ENCODE measurements at places on chromosomes 2 and 18.
A peak's percentile ranks its signal among the peaks of the same experiment; 100 is the strongest.

GRCh38 chr18:62179213-62179612, 7.6 kb downstream of the PIGN start:
- DNase-seq, result no peak

DNA sequence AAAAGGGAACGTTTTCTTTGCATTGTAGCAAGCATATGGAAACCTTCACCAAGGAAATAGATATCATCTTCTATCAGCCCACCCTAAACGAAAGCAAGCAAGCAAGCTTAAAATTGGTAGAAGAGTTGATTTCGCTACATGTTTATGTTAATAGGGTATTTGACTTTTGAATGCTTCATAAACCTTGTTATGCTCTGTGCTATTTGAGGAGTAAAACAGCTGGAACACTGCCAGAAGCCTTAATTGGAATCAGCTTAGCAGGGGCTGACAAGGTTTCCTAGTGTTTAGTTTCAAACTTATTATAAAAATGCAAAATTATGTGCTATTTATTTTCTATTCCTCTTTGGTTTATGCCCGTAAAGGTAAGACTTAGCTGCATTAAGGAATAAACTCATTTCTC, 70.6 kb upstream of the LINC00305 start:
- DNase-seq, result no peak

DNA sequence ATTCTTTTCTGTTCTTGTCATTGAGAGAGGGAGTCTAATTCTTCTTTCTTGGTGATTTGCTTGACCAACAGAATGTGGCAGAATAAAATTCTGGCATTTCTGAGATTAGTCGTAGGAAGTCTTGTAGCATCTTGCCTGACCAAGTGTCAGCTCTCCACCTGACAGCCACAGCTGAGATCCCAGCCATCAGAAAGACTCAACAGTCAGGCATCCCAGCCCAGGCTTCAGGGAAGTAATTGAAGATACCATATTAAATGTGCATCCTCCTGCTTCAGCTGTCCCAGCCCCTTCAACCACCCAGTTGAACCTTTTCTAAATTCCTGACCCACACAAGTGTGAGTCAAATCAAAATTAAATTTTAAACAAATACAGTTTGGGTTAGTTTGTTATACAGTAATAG, 208.3 kb downstream of the PIK3C3 start:
- no peak for DNase-seq

DNA sequence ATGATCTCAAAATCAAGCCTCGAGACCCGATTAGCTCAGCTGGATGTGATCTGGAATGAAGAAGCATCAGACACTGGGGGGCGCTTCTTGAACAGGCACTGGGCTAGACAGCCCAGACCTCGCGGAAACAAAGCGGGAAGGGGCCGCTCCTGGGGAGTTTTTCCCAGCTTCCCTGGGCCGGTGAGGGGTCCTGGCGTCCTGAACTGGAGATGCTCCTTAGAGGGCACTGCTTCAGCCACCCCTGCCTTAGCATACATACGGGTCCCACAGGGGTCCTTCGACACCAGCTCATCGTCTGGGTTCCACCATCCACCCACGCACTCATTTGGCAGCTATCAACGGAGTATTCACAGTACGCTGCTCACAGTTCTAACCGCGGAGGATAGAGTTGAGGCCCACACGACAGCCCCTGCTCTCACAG, 146.7 kb downstream of the TSN start:
- DNase-seq, result no peak

DNA sequence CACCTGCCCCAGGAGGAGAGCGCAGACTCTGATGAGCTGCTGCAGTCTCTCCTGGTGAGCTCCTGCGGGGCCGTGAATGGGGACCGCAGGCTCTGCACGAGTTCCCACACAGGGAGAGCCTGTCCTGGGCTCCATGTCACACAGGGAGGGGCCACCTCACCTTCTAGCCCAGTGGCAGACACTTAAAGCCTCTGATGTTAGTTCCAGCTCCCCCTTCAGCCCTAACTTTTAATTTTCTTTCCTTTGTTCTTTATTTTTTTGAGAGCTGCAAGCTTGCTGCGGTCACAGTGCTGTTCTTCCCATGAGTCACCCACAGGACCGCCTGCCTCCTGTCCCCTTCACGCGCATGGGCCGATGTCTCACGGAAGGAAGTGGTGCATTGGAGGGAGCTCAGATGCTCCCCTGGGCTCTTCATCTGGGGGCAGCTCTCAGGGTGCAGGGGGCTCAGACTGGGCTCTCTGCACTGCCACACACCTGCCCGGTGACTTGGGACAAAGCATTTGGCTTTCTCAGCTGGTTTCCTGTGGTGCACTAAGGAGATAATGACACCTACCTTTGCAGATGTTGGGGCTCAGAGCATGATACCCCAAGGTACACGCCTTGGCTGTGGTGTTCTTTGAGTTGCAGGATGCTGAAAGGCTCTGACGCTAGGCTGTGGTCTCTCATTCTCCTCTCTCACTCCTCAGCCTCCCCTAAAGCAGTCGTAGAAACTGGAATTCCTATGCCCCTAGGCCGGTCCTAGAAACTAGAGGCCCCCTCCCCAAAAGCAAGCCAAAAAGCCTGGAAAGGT, 37.2 kb upstream of the PXDN start:
- DNase-seq, result no peak

- DNase-seq, result no peak
Measured at GRCh38 chr2:24214880-24215279, 40.0 kb downstream of the FAM228A start.

GRCh38 chr2:41869542-41870264, 178.1 kb upstream of the PKDCC start:
- peak; percentile 43 for DNase-seq

GRCh38 chr2:104866122-104866864, 12.4 kb downstream of the POU3F3 start:
- DNase-seq, result no peak

- DNase-seq, result peak; percentile 72
Measured at GRCh38 chr2:223727562-223727961, 109.8 kb downstream of the AP1S3 start.

DNA sequence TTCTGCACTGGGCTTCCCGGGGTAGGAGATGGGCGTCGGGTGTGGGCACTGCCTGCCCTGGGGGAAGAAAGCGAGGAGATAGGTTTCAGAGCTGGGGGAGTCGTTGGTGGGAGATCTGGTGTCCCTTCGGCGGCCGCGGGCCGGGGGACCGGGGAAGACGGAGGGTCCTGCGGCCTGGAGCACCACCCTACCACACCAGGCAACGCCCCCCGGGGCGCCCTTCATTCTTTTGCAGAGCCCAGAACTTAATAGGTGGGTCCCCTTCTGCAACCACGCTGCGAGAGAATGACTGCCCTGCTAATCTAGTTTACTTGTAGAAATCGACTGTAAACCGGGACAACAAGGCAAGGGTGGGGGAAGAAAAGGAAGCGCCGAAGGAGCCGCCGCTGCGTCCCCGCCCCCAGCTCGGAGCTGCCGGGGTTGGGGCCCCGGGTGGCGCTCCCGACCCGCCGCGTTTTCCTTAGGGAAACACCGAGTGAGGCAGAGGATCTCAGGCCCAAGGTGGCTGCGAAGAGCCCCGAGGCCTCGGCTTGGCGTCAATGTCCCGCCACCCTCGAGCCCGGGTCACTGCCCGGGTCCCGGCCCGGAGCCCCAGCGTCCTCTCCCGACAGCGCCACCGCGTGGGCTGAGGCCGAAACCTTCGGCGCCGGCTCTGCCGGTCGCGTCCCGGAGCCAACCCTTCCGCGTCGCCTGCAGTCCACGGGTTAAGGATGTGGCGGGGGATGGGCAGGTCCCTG, 5.4 kb upstream of the SATB2 start:
- DNase-seq, result peak; percentile 60

- DNase-seq, result no peak
Measured at GRCh38 chr2:191379375-191379774, 134.2 kb downstream of the MYO1B start.

DNA sequence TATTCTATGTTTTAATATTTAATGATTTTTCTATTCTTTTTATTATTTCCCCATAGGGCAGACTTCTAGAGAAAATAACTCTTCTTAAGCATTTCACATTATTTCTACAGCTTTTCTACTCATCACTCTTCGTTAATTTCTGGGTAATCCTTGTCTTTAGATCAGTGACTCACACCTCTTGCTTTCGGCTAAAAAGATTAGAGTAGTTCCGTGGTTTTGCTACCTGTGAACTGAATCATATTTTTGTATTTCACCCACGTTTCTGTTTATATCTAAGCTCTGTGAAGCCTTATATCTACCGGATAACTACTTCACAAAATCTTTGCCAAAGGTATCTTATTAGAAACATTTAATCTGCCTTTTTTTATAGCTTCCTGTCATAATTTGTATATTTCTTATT, 685.5 kb upstream of the FSHR start:
- no peak for DNase-seq

- peak; percentile 76 for DNase-seq
Measured at GRCh38 chr2:240060977-240061591, 7.8 kb upstream of the OR6B3 start.

- DNase-seq, result no peak
Measured at GRCh38 chr2:85986121-85986520, 97.3 kb upstream of the ST3GAL5 start.

DNA sequence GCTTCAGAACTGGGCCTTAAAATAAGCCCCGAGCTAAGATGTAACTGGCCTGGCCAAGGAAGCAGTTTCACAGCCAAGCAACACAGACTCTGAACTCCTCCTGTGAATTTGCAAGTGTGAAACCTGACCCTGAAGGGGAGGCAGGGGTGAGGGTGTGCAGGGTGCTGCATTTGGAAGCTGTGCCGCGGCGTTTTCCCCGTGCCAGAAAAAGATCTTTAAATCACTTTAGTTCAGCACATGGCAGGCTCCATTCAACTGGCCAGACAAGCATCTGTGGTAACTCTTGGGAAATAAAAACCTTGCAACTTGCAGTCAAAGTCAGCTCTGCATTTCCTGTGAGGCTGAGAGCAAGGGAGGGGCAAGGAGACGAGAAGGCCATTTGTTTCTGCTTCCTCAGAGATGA, 209.3 kb upstream of the SOX11 start:
- DNase-seq, result no peak

GRCh38 chr2:67459761-67460160, 62.6 kb downstream of the ETAA1 start:
- DNase-seq, result no peak

- no peak for DNase-seq
Measured at GRCh38 chr18:58009166-58009565, 34.9 kb upstream of the NEDD4L start.

DNA sequence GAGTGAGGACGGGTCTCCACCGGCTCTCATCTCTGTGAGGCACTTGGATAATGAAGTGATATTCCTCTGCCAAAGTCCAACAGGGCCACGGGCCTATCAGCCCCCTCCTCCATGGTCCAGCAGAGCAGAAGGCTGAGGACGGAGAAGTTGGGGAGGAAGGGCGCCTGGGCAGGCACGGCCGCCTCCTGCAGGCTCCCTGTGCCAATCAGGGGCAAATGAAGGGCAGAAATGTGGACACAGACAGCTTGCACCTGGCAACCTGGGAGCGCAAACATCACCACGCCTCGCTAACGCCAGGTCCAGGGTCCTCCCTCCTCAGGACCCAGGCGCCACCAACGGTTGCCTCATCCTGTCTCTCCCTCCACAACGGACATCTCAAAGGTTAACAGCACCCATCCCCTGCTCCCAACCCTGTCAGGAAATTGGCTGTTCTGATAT, 24.3 kb downstream of the SMAD7 start:
- no peak for DNase-seq

- DNase-seq, result no peak
Measured at GRCh38 chr2:170651624-170652325, 63.4 kb upstream of the SP5 start.

DNA sequence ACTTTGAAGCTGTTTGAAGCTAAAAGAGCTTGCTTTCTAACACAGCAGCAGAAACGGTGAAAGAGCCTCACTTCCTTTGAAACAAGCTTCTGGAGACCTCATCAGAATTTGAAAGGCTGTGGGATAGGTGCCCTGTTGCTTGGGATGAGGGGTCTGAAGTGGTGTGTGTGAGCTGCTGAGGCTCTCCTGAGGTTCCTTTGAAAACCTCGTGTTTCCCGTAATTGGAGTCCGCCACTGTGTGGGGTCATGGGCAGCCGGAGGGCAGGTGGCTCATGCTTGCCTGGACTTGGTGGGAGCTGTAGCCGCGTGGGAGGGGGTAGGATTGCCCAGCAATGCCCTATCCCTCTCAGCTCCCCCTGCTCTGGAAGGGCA, 34.4 kb downstream of the CABLES1 start:
- DNase-seq, result no peak

- DNase-seq, result no peak
Measured at GRCh38 chr2:236565212-236565611, 4.4 kb upstream of the ACKR3 start.

DNA sequence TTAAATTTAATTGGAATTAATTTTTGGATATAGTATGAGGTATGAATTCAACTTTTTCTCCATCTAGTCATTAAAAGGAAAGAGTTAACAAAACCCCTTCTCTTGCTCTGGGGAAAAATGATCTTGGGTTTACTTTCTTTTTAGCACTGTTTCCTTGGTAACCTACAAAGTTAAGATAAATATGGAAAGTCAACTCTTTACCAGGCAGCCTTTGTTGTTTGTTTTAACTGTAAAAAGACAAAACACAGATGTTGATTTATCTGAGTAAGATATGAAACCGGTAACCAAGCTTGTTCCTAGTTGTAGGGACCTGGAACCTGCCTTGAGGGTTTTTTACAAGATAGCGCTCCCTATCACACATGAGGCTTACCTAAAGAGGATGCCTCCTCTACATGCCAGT, 10.1 kb upstream of the SANBR start:
- no peak for DNase-seq

DNA sequence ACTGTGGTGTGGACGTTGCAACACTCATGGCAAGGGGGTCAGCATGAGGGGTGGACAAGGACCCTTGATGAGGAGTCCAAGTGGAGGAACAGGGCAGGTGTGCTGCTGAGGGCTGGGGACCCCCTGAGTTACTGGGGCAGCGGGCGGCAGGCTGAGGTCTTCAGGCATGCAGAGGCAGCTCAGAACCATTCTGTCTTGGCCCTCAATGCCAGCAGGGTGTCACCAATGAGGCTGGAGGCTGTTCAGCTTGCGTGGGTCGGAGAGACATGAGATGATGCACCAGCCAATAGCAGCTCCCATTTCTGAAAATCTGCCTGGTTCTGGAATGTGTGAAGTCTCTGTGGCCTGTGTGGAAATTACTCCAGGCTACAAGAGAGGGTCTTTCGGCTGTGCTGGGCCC, 105.4 kb downstream of the INHBB start:
- no peak for DNase-seq

- no peak for DNase-seq
Measured at GRCh38 chr2:15050483-15050882, 418.0 kb downstream of the LRATD1 start.

DNA sequence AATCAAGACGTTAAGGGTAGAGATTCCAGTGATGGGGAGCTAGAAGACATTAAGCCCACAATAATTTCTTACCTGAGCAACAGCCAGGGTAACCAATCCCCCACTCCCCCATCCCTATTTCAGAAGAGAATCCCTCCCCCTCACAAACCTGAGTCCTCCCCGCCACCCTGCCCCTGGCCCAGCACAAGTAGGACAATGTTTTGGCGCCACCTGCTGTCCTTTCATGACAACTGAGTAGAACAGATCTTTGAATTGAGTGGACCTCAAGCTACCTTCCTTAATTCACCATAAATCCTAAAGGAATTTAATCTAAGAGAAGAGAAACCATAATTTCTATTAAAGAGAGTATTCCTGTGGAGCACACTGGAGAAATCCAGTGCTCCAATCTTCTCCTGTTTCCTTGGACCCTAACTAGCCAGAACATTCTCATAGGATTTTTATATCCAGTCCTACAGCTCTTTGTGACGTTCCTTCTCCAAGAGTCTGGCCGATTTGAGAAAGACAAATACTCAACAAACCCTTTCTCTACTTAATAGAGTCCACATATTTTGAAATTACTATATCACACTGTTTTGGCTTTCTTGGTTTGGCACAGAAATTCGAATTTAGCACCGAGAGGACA, 41.1 kb downstream of the NHEJ1 start:
- peak; percentile 67 for DNase-seq

- DNase-seq, result no peak
Measured at GRCh38 chr2:3442185-3442584, 62.7 kb downstream of the TRAPPC12 start.

Data from trophoblast cell (in vitro differentiated cells and primary cell).